Omental fat pad (tissue), 4 donors: ENCODE measurements at places on chromosomes 11 and 22. TPM values are rescaled to one million over a fixed set of nuclear protein-coding genes. Genes with fewer than 3 reads are reported as not detected.

- DNase-seq: no peak
Measured at GRCh38 chr22:49097171-49097925, 730.3 kb downstream of the BRD1 start.

DNA sequence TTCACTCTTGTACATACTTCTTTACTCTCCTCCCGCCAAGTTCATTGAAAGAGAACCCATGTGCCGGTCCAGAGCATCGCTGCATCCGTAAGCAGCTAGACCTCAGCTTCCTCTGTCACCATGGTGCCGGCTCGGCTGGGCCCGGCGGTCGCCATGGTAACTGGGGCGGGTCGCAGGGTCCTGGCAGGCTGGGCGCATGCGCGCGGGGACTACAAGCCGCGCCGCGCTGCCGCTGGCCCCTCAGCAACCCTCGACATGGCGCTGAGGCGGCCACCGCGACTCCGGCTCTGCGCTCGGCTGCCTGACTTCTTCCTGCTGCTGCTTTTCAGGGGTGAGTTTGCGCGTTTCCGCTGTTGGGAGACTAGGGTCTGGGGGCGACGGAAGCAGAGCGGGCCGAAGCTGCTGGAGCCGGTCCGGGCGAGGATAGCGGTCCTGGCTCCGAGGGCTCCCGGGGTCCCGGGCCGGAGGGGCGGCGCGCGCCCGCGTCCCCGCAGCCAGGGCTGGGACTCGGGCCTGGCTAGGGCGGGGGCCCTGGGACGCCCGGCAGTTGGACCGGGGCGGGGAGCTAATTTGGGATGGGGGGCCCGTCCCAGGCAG, at the start of gene JAM3:
Gene JAM3 (plus strand): TSS at position 244 of the 597 bp plus-strand sequence. CDS start 12 bp downstream, at position 256.
- DNase-seq: peak; percentile 70

Gene LBHD1
- total RNA-seq: 6.8 TPM

Gene LMO2
- 28.9 TPM for total RNA-seq

Gene PLEKHB1
- total RNA-seq: 7.0 TPM

Gene GRIA4
- total RNA-seq: not detected
